Stimulated activated naive CD8-positive, alpha-beta T cell treated with anti-CD3 and anti-CD28 coated beads, Interleukin-15, amount 100 ng/mL, for 72 hours (primary cell): ENCODE measurements at places on chromosomes 3 and 15.

- DNase-seq = no peak
These were observed 317.5 kb upstream of the SLCO3A1 start for GRCh38 chr15:91535856-91536500.

DNA sequence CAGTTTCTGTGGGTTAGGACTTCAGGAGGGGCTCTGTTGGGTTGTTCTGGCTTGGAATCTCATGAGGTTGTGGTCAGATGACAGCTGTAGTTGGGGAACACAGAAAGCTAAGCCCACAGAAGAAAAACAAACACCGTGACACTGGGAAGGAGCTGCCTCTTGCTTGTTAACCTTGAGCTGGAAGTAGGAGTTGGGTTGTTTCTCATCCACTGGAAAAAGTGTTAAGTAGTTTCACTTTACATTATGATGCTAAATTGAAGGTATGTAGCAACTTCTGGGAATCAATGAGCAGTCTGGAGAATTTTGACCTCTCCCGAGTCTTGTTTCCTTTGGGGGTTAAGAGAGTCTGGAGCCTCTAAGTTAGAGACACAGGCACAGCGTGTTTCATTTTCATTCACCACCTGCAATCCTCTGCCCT, 20.4 kb downstream of the HACD3 start:
- DNase-seq = no peak

- DNase-seq = no peak
These were observed 57.7 kb downstream of the DUT start for GRCh38 chr15:48388910-48389309.

GRCh38 chr3:190076601-190077394, 43.9 kb downstream of the P3H2 start:
- DNase-seq = no peak

DNA sequence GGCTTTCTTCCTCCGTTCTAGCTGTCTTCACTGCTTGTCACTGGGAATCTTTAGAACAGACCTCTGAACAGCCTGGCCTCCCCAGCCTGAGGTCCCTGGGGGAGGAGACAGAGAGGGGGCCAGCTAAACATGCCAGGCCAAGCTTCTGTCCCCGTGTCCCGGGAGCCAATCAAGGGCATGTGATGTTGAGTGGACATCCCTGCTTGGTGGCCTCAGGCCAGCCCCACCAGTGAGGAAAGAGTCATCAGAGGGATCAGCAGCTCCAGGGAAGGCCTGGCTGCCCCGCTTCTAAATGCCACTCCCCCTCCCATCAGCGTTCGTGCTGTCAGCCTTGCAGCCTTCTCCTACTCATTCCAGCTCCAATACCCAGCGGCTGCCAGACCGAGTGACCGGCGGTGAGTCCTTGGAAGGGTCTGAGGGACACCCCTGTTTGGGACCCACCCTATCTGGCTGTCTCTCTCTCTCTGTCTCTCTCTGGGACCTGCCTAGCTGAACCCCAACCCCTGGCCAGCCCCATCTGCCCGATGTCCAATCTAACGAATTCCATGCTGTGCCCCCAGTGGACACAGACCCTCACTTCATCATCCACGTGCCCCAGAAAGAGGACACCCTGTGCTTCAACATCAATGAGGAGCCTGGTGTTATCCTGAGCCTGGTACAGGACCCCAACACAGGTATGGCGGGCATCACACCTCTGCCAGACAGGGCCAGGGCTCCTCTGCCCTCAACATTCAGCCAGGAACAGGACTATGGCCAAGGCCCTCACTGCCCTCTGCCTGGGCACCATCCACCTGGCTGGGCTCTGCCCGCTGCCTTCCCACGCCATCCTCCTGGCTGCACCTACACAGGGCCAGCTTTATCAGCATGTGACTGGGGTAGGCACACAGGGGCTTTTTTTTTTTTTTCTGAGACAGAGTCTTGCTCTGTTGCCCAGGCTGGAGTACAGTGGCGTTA, 6.6 kb upstream of the ITIH3 start:
- no peak for DNase-seq

- DNase-seq = no peak
These were observed 107.2 kb upstream of the CLSTN2 start for GRCh38 chr3:139827833-139828232.

- DNase-seq = no peak
These were observed 86.2 kb downstream of the THSD4 start for GRCh38 chr15:71201477-71201876.

DNA sequence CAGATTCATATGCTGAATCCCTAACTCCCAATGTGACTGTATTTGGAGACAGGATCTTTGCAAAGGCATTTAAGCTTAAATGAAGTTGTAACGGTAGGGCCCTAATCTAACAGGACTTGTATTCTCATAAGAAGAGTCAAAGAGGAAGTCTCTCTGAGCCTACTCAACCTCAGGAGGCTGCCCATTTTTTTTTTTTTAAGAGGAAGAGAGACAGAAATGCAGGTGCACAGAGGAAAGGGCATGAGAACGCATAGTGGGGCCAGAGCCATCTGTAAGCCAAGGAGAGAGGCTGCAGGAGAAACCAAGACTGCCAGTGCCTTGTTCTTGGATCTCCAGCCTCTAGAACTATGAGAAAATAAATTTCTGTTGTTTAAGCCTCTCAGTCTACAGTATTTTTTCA, 28.4 kb downstream of the ZNF860 start:
- no peak for DNase-seq

GRCh38 chr3:79604681-79605080, 163.1 kb downstream of the ROBO1 start:
- DNase-seq = no peak

GRCh38 chr3:174441588-174442301, 417.4 kb upstream of the NAALADL2 start:
- DNase-seq = no peak

DNA sequence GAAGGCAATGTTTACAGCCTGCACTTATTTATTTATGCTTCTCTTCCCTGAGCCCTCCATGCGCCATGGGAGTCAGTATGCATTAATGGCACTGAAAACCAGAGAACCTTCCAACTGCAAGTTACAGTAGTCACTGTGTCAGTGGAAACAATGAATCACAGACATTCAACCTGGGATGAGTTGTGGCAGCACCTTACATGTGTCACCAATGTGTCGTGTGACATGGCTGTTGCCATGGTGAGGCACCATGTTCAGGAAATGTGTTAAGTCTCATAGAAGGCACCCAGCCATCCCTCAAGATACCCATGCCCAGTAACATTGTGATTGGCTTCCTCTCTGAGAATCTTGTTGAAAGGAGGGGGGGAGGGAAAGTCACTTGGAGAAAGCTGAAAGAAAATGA, 105.0 kb downstream of the FOXP1 start:
- peak; percentile 81 for DNase-seq

GRCh38 chr3:127140501-127141460, 52.1 kb upstream of the PRR23E start:
- no peak for DNase-seq

DNA sequence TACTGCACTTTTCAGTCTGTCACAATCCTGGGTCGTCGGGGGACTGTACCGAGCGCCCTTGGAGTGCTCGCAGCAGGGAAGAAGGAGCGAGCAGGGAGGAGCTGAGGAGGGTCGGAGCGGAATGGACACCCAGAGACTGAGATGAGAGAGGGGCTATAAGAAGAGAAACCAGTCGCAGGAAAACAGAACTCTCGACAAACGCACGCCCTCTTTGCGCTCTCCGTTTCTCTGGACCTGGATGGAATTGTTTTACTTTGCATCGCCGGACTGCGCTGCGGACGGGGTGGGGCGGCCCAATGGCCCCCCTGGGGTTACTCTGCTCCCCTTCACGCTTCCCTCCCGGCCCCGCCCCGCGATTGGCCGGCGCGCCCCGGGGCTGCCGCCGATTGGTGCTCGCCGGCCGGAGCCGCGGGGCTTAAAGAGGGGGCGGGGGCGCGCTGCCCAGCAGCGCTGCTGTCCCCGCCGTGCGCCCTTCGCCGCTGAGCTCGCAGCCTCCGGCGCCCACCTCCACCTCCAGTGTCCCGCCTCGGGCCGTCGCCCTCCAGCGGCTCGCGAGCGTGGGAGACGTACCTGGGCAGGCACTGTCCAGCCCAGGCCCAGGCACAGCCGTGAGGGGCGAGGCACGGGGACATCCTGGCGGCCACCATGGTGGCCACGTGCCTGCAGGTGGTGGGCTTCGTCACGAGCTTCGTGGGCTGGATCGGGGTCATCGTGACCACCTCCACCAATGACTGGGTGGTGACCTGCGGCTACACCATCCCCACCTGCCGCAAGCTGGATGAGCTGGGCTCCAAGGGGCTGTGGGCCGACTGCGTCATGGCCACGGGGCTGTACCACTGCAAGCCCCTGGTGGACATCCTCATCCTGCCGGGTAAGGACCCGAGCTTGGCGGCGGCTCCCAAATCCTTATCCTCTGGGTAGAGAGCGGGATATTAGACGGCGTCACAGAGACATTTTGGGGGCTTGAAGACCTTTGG, at the start of gene CLDN11:
Gene CLDN11, plus strand, starts transcription at position 447 of the 977 bp plus-strand sequence. Its CDS starts 199 bp downstream, at position 646.
- DNase-seq = no peak

- DNase-seq = no peak
These were observed 593.3 kb downstream of the FOXP1 start for GRCh38 chr3:70990185-70990584.
